Femur (tissue), 1 donor: ENCODE measurements at places on chromosomes 5 and 9.

- DNase-seq: no peak
Measured at GRCh38 chr9:116817762-116818161, 130.7 kb downstream of the TRIM32 start.

DNA sequence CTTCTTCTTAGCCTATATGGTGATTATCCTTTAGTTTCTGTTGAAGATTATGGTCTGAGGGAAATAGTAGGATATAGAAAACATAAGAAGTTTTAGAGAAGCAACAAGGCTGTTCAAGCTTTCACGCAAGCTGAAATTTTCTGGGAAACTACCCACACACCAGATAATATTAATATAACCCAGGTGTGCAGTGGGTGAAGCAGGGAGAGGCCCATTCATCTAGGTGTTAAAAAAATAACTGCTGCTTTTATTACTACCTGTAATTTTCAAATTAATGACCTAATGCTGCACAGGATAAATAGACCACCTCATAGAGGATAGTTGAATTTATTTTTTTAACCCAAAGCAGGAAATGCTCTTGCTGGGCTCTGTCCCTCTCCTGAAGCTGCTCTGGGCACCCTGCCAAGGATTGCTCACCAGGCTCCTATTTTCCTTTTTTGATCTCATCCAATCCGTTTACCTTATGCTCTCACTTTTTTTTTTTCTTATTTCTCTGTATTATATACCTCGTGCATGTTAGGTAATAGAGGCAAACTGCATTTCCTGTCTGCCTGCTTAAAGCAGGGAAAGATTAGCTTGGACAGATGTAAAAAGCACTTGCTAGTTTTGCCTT, 124.3 kb upstream of the SLC12A2 start:
- peak; percentile 57 for DNase-seq

DNA sequence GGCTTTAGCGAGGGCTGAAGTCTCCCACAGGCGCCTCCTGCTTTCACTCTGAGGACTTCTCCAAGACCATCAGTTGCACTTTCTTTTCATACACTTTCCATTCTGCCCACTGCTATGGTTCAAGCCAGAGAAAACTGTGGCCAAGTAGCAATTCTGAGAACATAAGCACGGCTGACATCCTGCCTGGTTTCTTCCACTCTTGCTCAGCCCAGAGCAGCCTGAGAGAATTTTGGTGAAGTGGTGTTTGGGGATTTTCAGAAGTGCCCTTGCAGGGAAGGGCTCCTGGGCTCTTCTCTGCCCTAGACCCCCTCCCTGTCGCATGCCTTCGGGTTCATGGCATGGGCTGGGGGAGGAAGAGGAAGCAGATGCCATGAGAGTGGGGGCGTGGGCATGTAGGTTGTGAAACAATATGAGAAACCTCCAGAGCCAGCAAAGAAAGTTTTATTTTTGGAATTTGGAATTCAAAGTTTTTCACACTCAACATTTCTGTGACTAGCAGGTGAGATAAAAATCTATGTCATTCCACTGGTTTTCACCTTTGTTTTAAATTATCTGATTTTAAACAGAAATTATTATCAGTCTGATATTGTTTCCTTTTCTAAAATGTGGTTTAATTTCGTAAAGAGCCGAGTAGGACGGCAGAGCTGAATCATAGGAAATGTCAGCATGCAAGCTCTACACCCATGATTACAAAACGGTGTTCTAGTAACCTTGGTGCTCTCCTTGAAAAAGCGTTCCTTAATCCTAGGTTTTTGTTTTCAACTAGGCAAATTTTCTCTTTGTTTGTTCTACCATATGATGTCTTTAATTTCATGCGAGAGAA, 27.8 kb upstream of the TNFSF8 start:
- DNase-seq: peak; percentile 42

DNA sequence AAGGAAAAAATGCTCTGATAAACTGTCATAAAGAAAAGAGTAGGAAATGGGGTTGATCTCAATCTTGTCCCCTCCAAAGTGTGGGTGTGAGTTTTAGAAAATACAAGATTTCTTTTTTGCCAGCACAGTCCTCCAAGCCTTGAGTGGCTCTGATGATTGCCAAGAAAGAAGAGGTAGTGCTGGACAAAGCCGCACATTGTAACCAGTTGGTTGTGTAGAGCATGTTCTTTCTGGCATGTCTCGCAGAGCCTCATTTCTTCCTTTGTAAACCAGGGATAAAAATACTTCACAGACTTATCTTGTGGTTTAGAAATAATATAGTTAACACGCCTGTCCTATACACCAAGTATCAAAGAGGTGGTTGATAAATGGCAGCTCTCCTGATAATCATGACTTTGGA, 30.4 kb downstream of the PRLR start:
- DNase-seq: no peak

DNA sequence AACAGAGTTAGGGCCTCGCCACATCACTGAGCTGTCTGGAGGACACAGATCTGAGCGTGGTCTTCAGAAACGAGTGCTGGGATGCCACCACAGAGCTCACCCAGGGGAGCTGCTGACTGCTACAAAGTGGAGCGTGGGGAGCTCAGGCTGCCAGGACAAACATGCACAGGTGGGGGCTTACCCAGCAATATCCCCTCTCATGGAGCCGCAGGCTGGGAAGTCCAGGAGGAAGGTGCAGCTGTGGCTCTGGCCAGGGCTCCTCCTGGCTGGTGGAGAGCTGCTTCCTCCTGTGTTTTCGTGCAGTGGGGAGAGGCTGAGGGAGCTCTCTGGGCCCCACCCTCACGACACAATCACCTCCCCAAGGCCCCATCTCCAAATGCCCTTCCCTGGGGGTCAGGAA, 368.6 kb upstream of the IRX4 start:
- no peak for DNase-seq

- no peak for DNase-seq
Measured at GRCh38 chr9:87813119-87813463, 69.6 kb upstream of the SPATA31E1 start.

GRCh38 chr9:18106006-18106560, 367.9 kb upstream of the ADAMTSL1 start:
- no peak for DNase-seq

GRCh38 chr5:149546974-149547373, 4.3 kb downstream of the CSNK1A1 start:
- no peak for DNase-seq

DNA sequence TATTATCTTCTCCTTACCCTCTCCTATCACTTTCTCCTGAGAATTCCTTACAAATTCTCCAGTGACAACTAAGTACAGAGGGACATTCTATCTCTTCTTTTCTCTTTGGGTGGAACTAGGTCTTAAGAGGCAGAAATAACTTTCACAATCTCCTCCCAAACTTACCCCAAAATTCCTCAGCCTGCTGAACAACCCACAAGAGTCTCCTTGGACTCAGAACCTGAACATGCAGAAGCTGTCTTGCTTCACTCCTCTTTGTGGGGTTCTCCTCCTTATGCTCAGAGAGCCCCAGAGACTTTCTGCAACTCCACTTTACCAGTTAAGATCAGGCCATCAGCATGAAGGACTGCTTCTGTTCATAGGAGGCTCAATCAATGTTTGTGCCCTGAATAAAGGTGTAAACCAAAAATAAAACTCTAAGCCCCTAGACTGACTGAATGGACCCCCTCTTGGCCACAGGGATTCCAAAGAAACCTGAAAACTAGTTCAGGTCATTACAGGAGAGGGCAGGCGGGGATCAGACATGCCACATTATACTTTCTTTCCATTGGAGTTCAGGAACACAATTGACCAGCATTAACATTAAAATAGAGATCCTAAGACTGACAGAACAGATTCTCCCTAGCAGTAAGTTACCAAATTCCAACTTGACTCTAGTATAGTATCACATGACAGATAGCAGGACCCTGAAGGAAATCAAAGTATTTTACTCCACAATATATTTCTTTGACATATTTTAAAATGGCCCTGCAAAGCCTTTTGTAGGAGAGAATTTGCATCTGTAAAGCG, 179.7 kb upstream of the FBXL17 start:
- no peak for DNase-seq

DNA sequence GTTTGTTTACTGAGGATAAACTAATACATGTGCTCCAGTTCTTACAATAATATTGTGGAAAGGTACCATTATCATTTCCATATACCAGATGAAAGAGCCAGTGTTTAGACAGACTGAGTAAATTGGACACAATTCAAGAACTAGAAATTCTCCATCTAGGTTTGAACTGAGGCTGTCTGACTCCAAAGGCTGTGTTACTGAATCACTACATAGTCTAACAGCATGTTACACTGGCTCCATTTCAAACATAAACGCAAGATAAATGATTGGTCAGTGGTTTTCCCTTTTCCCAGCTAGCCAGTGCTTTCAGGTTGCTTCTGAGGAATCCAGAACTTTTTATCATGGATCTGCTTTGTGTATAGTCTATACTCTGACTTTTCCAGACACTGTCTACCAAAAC, 8.1 kb downstream of the SPDL1 start:
- DNase-seq: no peak

DNA sequence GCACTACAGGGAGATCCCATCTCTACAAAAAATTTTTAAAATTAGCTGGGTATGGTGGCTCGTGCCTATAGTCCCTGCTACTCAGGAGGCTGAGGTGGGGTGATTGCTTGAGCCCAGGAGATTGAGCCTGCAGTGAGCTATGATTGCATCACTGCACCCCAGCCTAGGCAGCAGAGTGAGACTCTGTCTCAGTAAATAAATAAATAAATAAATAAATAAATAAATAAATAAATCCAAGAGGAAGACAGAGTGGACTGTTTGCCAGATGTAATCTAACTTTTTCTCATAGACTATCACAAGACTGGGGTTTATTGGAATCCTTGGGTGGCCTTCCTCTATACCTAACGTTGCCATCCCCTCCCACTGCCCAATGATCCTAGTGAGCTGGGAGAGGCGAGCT, 19.2 kb upstream of the TCF7 start:
- DNase-seq: no peak

DNA sequence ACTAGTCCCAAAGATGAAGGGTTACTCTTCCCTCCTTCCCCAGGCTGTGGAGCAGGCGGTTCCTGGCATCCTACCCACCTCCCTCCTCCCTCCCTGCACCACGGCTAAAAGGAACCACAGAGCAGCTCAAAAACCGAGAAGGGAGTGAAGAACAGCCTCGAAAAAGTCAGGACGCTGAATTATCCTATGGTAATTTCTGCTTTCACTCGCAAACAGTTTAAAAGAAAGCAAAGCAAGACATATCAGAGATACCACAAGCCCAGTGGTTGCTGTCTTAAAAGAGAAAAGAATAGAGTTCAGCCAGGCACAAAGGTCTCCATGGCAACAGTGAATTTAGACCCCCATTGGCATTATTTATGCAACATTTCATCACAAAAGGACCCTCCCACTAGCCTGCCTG, 315.4 kb downstream of the CTNND2 start:
- peak; percentile 46 for DNase-seq

DNA sequence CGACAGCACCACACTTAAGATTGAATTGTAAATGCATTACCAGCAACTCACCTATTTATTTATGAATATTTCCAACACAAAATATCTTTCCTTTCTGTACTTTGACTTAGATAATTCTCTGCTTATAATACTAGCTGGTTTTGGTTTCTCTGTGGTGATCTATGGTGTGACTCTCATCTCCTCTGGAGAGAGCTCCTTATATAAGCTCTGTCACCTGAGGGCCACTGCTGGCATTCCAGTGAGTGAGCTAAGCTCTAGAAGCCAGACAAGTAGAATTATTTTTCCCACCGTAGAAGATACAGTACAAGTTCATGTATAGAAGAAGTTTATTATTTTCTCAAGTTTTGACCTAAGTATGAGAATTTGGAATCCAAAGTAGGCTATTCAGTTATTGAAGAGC, 111.5 kb downstream of the CDC42SE2 start:
- DNase-seq: no peak

- DNase-seq: peak; percentile 40
Measured at GRCh38 chr5:132469380-132470009, 21.1 kb downstream of the IRF1 start.

DNA sequence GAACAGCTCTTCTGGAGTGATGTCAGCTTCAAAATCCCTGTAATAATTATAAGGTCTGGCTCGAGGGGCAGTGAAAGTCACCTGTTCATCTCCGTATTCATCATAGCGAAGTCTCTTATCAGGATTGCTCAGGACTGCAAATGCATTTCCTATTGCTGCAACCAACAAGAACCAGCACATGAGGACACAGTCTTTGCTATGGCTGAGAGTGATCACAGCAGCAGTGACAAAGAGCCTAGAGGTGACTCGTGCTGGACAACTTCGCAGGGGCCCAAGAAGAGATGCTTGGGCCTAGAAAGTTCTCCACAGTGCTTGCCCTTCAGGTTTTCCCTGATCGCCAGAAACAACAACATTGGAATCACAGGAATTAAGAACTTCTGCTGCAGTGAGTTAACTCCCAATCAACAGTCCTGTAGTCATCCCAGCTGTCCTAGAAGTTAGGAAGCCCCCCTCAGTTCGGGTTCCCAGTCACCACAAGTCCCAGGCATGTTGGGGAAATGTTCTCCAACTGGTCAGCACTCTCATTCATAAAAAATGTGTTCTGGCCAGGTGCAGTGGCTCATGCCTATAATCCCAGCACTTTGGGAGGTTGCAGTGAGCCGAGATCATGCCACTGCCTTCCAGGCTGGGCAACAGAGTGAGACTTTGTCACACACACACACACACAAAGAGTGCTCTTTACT, 13.0 kb downstream of the DNAJC18 start:
- no peak for DNase-seq

DNA sequence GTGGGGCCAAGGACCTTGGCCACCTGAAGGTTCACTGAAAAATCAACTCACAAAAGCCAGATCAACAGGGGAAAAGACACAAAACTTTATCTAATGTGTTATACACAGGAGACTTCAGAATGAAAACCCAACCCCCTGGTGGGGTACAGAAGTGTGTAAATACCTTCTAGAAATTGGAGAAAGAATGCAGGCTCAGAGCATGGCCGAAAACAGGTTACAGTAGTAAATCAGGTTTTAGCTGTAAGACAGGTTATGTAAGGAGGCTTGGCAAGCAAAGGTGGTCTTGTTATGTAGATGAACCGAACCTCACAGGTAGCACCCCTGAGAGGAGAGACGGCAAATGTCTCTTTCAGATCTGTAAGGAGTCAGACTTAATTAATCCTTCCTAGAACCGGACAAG, 10.0 kb downstream of the CEMIP2 start:
- DNase-seq: no peak

GRCh38 chr5:170522211-170523141, 18.7 kb downstream of the KCNIP1 start:
- DNase-seq: peak; percentile 56

DNA sequence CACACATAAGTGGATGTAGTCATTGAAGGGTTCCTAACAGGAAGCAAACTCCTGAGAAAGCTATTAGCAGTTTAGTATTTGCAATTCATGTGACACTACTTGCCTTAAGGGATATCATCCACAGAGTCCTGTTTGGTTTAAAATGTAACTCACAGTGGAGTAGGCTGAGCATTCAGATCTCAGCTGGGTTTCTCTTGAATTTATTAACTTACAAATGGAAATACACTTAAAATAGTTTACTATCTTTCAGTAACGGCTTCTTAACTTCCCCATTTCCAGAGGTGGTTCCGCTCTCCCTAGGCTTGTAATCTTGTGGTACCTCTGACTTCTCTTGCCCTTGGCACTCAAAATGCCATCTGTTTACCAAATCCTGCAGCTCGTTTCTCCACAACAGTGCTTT, 660.7 kb upstream of the ADAMTS16 start:
- no peak for DNase-seq

- DNase-seq: no peak
Measured at GRCh38 chr5:168578538-168579487, at the start of gene PANK3. PANK3 (minus strand) TSS chr5:168579368; CDS start chr5:168579283, 85 bp downstream.

- no peak for DNase-seq
Measured at GRCh38 chr5:56656846-56657726, 158.3 kb upstream of the MAP3K1 start.
